ENCODE measurements at places on chromosomes 1 and 21. TPM values are rescaled to one million over a fixed set of nuclear protein-coding genes. Genes with fewer than 3 reads are reported as not detected.

- DNase-seq, result no peak
Observed at GRCh38 chr1:199858856-199859255, 168.7 kb upstream of the NR5A2 start.

GRCh38 chr21:42939582-42940413 is 14.4 kb upstream of the ERVH48-1 start:
- peak; percentile 69 for DNase-seq

GRCh38 chr1:84301004-84301784 is at the start of gene SAMD13:
Gene SAMD13, plus strand, starts transcription at chr1:84301708. Its CDS starts 1,527 bp downstream, at chr1:84303235.
- peak; percentile 29 for DNase-seq

DNA sequence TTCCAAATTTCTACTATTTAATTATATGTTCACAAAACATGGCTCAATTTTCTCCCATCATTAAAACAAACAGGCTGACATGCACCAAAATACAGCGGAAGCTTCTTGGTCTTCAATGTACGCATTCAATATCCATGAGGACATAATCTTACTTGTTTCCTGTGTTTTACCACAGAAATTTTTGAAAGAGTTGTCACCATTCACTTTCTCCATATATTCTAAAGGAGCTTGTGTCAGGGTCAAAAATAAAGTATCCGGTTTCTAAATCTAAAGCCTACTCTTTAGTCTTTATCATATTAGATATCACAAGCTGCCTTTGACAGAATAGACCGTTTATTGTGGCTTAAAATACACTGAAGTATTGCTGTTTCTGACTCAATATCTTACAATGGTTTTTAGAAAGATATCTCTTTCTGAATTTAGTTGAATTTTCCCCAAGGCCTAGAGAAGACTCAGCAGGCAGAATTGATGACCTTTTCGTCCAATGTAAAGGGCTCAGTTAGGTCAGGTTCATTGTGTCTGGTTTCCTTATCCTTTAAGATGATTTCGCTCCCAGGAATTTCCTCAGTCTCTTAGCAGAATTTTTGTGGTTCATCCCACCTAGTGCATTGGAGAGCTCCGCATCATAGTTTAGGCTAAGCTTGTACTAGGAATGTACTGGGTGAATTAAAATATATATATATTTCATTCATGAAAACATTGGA is 717.2 kb downstream of the NCAM2 start:
- no peak for DNase-seq

GRCh38 chr1:246786606-246787238 is 62.5 kb downstream of the SCCPDH start:
- DNase-seq, result no peak

GRCh38 chr1:100995198-100995988 is 30.2 kb downstream of the DPH5 start:
- no peak for DNase-seq

DNA sequence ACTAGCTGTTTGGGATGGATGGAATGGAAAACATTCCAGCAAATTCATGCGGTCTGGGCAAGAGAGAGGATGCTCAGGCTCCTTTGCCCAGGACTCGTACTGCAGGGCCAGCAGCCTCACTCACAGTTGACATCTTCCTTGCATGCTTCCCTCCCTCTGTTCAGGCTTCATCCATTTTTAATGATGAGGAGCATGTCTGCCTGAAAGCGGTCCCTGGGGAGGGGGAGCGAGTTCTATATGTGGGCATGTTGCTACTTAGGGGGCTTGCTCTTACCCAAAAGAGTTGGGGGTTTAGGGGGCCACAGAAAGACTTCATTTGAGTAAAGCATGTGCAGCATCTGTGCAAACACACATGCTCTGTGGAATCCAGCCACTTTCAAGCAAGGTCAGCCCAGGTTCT is 98.2 kb downstream of the HMGB4 start:
- DNase-seq, result no peak

A3GALT2 gene
- not detected for total RNA-seq

CDC20 gene
- total RNA-seq, result 4.9 TPM

GRCh38 chr1:230937371-230937770 is 41.3 kb downstream of the TTC13 start:
- DNase-seq, result no peak

- DNase-seq, result no peak
Observed at GRCh38 chr1:207836591-207837347, 74.2 kb downstream of the CD34 start.

GRCh38 chr1:186790101-186790500 is 38.6 kb upstream of the PLA2G4A start:
- no peak for DNase-seq

CACYBP gene
- total RNA-seq, result 182 TPM

- no peak for DNase-seq
Observed at GRCh38 chr1:150150133-150151021, 661 bp downstream of the PLEKHO1 start.

DNA sequence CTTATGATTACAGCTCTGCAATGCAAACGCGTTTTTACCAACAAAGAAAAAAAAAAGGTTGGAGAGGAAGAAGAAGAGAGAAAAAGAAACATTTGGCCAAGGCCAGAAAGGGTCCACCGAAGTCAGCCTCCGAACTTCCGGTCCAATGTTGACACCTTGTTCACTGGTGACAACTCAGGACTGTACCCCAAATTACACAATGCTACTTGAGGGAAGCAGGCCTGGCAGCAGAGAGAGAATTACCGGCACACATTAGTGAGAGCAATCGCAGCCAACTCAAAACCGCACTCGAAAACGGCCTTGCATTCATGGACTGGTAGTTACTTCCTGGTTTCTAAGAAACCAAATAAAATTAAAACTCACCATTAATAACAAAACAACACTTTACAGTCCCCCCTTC is 652.5 kb downstream of the KIF26B start:
- no peak for DNase-seq

CALML6 gene
- total RNA-seq, result not detected

OR2L13 gene
- 1.6 TPM for total RNA-seq
